ENCODE measurements at places on chromosomes 12 and 14. TPM values are rescaled to one million over a fixed set of nuclear protein-coding genes. Genes with fewer than 3 reads are reported as not detected.
A peak's percentile ranks its signal among the peaks of the same experiment; 100 is the strongest.

The CAPS2 gene
- total RNA-seq: 1.4 TPM

- H3K4me1 ChIP-seq: peaks cover 4% of the 10 kb centered on the region
- H3K36me3 ChIP-seq: peaks cover 24% of the 10 kb centered on the region
- DNase-seq: peak; percentile 94
- H3K4me3 ChIP-seq: peak overlapping the region; percentile 62
- H3K27ac ChIP-seq: no peak overlapping the region
- no peaks in the 10 kb centered on the region for H3K27me3 ChIP-seq
Observed at GRCh38 chr14:23057757-23058653, 685 bp upstream of the CDH24 start.

DNA sequence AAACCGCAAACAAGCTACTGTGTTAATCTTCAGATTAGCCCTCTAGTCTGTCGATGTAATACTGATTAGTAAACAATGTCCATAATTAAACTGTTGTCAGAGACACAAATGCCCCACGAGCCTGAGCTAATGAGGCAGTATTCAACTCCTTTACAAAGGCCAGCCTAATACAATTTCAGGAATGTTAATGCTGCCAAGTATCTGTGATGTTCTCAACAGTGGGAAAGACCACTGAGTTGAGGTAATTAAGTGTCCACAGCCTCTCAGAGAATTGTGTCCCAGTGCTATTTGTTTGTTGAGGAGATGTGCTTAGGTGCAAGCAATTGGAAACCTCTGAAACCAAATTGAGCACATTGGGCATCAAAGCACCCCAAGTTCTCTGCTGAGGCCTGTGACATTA, 139.4 kb upstream of the CDKN3 start:
- no peaks in the 10 kb centered on the region for H3K4me1 ChIP-seq
- H3K36me3 ChIP-seq: no peaks in the 10 kb centered on the region
- H3K27me3 ChIP-seq: no peaks in the 10 kb centered on the region
- no peak overlapping the region for H3K4me3 ChIP-seq

DNA sequence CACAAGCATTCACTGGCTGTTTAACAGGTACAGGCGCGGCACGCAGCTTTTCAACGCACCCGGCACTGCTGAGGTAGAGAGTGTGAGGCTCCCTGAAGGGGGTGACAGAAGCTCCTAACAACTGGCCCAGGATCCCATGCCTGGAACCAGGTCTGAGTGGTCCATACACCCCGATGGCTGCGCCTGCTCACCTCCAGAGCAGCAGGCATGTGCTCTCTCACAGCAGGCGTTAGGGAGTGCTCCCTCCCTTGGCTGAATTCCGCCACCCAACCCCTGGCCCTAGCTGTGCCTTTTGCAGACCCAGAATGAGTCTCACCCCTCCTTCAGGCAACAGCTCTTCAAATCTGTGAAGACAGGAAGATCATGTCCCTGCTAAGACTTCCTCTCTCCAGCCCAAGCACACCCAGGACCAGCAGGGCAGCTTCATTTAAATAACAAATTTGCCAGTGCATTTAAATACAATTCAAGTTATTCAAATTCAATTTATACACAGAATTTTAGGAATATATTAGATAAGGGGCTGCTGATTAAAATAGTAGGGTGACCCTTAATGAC, 86.0 kb downstream of the SETD3 start:
- peaks cover 1% of the 10 kb centered on the region for H3K36me3 ChIP-seq
- no peak for DNase-seq
- no peak overlapping the region for H3K4me3 ChIP-seq
- H3K27ac ChIP-seq: no peak overlapping the region
